CD4-positive, alpha-beta T cell treated with Interleukin-12 subunit alpha and Interleukin-12 subunit beta, for 1 hour (primary cell): ENCODE measurements at places on chromosomes 2 and 18.
A peak's percentile ranks its signal among the peaks of the same experiment; 100 is the strongest.

GRCh38 chr2:39059366-39059952 is 61.4 kb downstream of the SOS1 start:
- DNase-seq = peak; percentile 71

DNA sequence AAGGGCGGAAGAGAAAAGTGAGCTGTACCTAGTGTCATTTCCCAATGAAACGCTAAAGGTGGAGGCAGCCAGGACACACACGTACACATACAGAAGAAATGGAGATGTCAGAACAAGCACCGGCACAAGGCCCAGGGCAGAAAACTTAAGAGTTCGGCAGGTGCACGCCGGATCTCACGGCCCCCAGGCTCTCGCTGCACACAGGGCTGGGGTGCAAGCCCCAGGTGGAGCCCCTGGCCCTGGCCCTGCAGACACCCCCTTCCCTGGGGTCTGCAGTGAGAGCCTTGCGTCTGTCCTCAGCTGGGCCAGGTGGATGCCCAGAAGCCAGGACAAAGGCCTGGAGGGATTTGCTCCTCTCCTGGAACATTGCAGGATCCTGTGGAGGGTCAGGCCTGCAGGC is 36.7 kb downstream of the AQP12A start:
- no peak for DNase-seq

GRCh38 chr2:11676640-11677039 is 6.6 kb upstream of the NTSR2 start:
- no peak for DNase-seq

DNA sequence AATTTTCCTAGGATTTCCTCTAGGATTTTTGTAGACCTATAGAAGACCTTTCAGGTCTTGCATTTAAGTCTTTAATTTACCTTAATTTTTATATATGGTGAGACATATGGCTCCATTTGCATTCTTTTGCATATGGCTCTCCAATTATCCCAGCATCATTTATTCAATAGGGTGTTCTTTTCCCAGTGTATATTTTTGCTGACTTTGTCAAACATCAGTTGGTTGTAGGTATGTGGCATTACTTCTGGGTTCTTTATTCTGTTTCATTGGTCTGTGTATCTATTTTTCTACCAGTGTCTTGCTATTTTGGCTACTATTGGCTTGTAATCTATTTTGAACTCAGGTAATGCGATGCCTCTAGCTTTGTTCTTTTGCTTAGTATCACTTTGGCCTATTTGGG is 239.8 kb upstream of the CNTNAP5 start:
- no peak for DNase-seq

DNA sequence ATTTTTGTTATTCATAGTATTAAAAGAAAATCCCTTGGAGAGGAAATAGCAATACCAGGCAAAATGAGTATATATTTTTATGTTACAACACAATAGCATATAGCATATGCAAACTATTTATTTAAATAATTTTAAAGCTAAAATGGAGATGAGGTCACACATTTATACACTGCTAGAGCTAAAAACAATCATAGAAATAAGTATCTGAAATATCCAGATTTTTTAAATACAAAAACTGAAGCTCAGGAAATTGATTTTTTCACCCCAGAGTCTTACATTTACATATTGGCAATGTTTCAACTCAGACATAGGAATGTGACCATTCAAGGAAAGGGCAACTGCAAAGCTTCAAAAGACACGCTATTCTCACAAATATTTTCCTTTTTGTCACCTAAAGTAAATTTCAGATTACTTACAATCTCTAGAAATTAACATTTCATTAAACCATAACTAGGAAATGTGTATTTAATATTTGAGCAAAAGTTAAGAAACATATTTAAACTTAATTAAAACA is 8.9 kb downstream of the TFPI start:
- DNase-seq = no peak

DNA sequence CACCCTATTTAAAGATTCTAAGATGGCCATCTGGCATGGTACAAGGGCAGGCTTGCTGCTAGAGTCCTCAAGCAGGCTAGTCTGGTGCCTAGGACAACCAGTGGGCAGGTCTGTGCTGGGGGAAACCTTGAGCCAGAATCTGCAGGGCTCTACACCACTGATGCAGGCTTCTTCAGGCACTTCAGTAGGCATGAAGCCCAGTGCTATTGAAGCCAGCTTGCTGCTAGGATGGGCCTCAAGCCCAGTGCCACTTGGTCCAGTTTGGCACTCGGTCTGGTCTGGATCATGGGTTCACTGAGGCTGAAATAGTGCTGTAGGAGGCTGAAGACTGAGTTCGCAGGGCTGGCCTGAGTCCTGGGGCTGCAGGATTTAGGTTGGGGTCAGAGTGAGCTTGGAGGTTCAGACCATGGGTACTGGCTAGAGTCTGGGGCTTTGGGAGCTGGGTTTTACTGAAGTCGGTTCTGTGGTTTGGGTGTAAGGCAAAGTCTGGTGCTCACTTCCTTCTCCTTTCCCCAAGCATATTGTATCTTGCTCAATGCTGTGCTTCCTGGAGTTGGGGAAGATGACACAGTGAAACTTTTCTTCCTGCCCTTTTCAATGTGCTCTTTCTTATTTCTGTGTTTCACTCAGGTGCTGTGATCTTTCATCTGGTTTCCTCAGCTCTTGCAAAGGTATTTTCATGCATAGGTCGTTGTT is 41.2 kb downstream of the SP100 start:
- DNase-seq = no peak

DNA sequence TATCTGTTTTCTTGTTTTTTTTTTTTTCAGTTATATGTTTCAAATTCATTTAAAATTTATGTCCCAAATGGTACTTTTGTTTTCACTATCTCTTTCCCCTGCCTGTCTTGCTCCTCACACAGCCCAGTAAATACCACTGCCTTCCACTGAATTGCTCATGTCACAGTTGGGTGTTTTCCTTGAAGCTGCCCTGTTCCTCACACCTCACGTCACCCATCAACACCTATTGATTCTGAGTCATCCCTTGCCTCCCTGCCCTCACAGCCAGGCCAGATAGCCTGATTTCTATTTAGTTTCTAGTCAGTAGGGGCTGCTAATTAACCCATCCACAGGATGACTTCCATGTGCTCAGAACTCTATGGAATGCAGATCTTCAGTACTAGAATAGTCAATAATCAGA is 25.3 kb downstream of the FSHR start:
- DNase-seq = no peak
